Hematopoietic multipotent progenitor cell treated with erythropoietin and hydrocortisone succinate and interleukin-3 and kit ligand, for 17 days (in vitro differentiated cells): ENCODE measurements at places on chromosomes 4 and X.

- DNase-seq: no peak
These were observed 197.0 kb downstream of the STIM2 start for GRCh38 chr4:27057662-27058061.

DNA sequence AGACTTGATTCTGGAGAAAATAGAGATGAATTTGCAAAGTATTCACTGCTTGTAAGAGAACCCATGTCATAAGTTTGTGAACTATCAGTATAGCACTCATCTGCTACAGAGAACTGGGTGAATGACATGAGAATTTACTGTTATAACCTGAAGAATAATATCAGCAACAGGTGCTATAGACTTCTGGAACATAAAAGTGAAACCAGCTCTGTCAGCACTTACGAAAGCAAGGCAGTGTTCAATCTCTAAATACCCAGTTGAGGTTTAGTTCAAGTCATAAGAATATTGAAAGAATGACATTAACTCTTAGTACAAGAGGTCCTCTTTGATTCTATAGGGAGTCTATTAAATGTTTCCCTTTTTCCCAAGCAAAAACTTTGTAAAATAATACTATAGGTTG lies 232.9 kb upstream of the ANKRD50 start:
- no peak for DNase-seq

- DNase-seq: no peak
These were observed 595.6 kb upstream of the TENM3 start for GRCh38 chr4:181647396-181648147.

- no peak for DNase-seq
These were observed 4.1 kb downstream of the POF1B start for GRCh38 chrX:85375333-85375738.

DNA sequence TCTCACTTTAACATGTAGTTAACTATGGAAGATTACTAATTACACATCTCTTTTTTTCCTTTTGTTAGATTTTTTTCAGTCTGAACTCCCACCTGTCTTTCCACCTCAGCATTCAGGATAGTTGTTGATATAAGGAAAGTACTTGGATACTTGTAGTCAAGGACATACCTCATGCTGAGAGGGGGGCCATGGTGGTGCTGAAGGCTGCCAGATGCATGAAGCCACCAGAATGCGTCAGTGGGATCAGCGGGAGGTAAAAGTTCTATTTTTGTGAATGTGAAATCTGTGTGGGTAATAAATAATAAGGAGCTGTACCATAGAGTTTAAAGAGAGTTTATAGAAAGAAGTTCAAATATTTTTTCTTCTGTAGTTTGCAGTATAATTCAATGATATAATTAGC lies 13.1 kb upstream of the NDST4 start:
- DNase-seq: no peak

DNA sequence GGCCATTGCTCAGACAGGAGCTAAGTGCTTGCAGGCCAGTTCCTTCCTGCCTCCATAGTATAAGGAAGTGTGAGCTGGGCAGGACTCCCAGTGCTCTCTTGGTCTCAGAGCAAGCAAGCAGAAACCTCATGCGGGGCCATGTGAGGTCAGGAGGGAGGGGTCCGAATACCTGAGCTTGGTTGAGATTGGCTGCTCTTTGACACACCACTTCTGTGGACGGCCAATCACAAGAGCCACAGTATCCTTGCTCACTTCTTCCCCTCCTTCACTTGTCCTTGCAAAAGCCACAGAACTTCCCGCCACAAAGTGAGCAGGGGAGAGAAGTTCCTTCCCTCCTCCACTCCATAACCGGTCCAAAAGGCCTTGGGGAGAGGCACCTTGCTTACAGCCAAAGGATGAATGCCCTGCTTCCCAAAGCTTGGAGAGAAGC lies 56.7 kb downstream of the PRPS1 start:
- no peak for DNase-seq

DNA sequence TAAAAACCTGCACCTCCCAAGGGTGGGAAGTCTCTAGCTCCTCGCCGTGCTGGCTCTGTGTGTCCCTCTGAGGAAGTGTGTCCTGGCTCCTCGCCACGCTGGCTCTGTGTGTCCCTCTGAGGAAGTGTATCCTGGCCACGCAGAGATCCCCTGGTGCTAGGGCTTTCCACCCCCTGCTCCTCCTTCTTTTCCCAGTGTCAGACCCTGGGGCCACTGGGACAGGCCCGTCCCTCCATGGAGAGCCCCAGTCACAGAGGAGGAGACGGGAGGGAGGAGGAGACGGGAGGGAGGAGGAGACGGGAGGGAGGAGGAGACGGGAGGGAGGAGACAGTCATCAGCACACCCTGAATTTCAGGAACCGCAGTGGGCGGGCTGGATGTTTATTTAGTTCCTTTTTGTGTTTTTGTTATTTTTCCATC lies 53.8 kb upstream of the HGFAC start:
- no peak for DNase-seq

- DNase-seq: no peak
These were observed 91.3 kb upstream of the KLHL13 start for GRCh38 chrX:118207831-118208453.

DNA sequence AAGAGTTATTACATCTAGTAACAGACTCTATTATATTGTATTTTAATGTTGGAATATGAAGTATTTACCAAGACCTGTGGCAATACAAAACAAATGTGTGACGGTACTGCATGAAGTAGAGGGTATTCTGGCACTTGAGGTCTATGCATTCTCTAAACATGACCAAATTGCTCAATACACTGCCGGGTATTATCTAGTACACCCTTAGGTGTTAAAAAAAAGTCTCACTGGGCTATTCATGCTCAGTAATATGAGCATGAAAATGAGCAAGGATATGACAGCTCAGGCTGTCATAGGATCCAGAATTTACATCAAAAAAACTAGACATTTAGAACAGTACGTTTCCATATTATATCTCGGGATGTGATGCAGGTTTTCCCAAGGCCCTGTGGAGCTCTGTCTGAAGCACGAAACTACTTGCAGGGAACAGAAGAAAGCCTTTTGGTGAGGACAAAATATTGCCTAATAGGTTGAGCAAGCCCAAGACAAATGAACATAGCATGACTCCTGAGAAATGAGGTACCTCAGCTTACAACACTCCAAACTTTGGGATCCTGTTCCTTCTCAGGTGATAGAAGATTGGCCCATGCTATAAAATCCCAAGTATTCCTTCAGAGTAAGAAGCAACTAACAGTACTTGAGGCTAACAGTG lies 74.1 kb upstream of the MAOA start:
- no peak for DNase-seq

- no peak for DNase-seq
These were observed 148.3 kb upstream of the ANXA10 start for GRCh38 chr4:167943872-167944505.

DNA sequence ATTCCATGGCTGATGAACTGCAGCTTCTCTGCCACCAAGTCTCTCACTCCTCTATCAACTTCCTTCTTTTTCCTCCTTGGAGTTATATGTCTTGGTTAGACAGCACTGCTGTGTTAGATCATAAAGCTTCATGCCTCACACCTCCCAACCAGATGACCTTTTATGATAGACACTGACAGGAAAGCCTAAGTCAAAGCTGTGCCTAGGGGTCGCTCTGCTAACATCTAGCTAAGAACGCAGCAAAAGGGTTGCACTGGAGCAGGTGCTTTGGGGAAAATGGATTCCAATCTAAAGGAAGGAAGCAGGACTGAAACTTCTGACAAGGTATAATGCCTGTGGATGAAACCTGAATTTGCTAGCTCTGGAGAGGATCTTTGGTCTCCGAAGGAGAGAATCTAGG lies 509.7 kb downstream of the SMARCA1 start:
- no peak for DNase-seq

DNA sequence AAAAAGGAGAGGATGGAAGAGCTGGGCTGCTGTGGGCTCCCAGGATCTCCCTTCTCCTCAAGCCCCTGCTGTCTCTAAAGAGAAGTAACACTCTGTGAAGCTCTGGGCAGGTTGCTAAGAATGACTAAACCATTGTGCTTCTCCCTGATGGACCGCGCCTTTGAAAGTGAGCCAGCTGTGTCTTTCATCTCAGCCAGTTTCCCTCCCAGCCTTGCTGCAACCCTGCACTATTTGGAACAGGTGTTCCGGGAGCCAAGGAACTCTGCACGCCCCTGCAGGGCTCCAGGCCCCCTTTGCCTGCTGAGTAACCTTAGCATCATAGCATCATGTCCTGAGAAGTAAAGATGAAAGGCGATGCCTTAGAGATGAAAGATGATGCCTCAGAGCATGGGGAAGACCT lies 39.7 kb downstream of the SMIM20 start:
- DNase-seq: no peak
